ENCODE measurements at places on chromosomes 12 and 14.

DNA sequence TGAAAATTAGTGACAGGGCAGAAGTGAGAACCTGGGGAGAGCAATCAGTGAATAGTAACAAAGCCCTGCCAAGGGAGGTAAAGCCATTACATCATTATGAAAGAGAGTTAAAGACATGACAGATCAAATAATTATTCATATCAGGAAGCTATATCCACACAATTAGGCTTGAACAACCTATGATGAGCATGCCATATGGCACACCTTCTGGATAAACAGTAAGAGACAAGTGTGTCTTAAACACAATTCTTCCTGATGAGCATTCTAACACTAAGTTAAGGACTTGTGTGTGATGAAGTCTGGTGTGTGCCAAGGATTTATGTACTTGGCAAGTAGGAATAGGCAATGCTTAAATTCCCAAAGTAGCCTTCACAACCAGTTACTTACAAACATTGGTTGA, 76.1 kb downstream of the GALNT4 start:
- no peak for DNase-seq

GRCh38 chr14:66508846-66509621, 1.1 kb downstream of the GPHN start:
- peak; percentile 69 for DNase-seq

- no peak for DNase-seq
Observed at GRCh38 chr14:20375471-20375870, 32.0 kb downstream of the PARP2 start.

DNA sequence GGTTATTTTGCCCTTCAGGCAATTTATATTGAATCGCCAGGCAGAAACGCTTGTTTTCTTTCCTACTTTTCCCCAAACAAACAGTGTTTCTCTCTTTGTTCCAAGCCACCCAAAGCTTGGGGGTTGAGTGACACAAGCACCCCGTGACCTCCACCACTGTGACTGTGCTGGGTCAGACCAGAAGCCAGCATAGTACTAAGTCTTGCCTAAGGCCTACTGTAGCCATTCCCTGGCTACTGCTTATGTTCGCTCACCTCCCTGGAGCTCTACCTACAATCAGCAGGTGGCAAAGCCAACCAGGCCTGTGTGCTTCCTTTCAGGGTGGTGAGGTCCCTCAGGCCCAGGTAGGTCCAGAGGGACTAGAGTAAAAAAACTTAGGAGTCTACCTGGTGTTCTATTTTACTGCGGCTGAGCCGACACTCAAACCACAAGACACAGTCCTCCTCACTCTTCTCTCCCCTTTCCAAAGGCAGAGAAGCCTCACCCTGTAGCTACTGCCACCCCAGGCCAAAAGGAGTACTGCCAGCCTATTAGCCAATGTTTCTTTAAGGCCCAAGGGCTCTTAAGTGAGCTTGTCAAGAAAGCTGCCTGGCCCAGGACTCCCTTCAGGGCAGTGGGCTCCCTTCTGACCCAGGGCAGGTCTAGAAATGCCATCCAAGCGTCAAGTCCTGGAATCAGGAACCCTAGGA, 411.8 kb upstream of the MIS18BP1 start:
- no peak for DNase-seq

DNA sequence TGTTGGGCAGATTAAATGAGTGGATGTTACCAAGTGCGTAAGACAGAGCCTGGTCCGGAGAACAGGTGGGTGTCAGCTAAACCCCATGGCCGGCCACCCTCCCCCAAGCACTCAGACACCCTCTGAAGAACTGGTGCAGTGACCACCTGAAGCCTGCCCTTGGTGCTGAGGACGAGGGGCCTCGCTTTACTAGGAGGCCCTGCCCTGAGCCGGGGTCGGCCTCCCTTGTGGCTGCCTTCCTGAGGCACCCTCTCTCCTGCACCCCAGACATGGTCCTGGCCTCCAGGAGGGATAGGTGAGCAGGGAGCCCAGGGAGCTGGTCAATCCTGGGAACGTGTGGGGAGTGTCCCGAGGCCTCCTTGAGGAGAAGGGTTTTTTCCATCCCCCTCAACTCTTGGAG, 4.9 kb upstream of the KIF26A start:
- DNase-seq, result peak; percentile 7

DNA sequence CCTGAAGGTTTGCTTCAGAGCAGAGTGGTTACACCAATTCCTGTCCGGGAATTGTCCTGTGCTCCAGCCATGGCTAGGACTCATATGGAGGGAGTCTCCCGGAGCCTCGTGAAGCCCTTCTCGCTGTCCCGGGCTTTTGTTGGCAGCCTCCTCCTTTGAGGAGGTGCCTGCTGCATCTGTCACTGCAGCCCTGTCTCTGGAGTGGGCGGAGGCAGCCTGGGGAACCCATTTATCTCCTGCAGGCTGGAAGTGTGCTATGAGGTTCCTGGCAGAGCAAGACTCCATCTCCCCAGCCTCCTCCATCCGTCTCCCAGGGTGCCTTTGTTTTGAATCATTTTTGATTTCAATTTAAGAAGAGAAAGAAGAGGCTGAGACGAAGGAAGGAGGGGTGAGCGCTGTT, 355.3 kb downstream of the GLT1D1 start:
- no peak for DNase-seq

GRCh38 chr12:93520454-93520853, 52.0 kb upstream of the SOCS2 start:
- DNase-seq, result no peak

- DNase-seq, result no peak
Observed at GRCh38 chr12:111488271-111488670, 82.5 kb downstream of the SH2B3 start.

DNA sequence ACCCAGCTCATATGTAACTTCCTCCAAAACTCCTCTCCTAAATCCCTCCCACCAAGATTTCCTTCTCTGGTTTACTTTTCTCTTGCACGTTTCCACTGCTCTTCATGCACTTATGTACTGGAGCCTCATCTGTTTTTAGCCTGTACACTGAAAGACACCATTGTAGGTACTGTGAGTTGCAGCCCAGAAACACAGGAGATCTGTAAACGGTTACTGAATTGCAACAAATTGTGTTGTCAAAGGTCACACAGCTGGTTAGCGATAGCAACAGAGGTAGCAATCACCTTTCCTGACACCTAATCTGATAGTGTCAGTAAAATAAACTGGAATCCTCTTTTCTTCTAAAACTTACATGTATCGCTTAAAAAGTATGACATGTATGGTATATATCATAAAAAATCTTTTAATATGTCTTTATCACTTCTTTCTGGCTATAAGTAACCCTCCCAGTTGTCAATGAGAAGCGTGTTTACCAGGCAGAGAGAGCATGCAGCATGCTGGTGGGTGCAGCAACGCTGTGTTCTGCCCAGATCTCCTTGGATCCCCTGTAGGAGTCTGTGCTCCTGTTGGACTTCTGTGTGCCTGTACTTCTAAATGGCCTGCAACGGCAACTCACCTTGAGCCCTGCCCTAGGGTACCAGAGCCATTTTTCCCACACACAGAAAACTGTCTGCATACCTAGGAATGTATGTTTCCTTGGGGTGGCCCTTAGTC, 121.5 kb upstream of the CPM start:
- no peak for DNase-seq

GRCh38 chr14:77825895-77826519, 26.1 kb downstream of the ADCK1 start:
- DNase-seq, result no peak

GRCh38 chr12:9740106-9740750, 7.3 kb upstream of the CLECL1 start:
- no peak for DNase-seq

DNA sequence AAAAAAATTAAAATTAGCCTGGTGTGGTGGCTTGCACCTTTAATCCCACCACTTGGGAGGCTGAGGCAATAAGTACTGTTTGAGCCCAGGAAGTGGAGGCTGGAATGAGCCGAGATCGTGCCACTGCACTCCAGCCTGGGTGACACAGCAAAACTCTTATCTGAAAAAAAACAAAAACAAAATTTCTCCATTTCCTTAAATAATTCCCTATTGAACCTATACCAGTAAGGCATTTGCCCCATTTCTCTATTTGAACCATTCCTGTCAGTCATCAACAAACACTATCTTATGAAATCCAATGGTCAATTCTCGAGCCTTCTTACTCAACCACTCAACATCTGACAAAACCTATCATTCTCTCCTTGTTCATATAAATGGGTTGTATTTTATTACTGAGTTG, 14.7 kb downstream of the SLC2A14 start:
- no peak for DNase-seq

DNA sequence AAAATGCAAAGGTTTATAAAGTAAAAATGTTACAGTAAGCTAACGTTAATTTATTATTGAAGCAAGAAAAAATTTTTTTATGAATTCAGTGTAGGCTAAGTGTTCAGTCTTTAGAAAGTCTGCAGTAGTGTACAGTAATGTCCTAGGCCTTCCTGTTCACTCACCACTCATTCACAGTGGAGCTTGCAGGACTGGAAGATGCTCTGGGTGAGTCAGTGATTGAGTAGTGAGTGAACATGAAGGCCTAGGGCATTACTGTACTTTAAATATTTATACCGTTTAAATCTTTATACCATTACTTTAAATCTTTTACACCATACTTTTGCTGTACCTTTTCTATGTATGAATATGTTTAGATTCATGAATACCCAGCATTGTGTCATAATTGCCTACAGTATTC, 120.3 kb upstream of the SLC38A4 start:
- DNase-seq, result no peak

DNA sequence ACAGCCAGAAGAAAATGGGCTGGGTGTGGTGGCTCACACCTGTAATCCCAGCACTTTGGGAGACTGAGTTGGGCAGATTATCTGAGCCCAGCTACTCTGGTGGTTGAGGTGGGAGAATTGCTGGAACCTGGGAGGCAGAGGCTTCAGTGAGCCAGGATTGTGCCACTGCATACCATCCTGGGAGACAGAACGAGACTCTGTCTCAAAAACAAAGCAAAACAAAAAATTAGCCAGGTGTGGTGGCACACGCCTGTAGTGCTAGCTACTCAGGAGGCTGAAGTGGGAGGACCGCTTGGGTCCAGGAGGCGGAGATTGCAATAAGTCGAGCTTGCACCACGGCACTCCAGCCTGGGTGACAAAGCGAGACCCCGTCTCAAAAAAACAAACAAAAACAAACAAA, 3.8 kb upstream of the EMP1 start:
- DNase-seq, result no peak

DNA sequence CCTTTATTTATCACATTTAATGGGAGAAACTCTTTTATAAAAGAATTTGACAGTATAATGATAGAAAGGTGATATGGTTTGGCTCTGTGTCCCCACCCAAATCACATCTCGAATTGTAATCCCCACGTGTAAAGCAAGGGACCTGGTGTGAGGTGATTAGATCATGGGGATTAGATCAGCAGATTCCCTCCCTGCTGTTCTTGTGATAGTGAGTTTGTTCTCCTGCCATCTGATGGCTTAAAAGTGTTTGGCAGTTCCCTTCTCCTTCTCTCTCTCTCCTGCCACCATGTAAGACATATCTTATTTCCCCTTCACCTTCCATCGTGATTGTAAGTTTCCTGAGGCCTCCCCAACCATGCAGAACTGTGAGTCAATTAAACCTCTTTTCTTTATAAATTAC, 1110.3 kb downstream of the FLRT2 start:
- DNase-seq, result no peak

- no peak for DNase-seq
Observed at GRCh38 chr14:50340045-50340444, 27.9 kb downstream of the DMAC2L start.

DNA sequence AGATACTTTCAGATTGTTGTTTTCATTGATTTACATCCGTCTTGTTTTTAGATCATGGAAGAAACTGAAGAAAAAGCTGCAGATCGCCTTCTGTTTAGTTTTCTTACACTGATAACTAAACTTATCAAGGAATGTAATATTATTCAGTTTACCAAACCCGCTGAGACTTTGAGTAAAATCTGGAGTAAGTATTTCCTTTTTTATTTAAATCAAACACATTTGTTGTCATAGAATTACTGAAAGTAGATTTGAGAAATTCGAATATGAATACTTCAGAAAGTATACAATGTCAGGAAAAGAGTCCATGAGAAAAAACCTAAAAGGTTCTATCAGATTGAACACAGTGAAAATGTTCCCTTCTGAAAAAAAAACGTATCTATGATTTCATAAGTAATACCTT, 32.0 kb downstream of the ARL1 start:
- no peak for DNase-seq

GRCh38 chr14:29390081-29390832, 537.4 kb downstream of the PRKD1 start:
- no peak for DNase-seq

- no peak for DNase-seq
Observed at GRCh38 chr12:5581019-5581418, 149.1 kb downstream of the NTF3 start.

- peak; percentile 53 for DNase-seq
Observed at GRCh38 chr14:41606532-41607303, at the start of gene LRFN5. LRFN5 (plus strand) TSS chr14:41606876.

DNA sequence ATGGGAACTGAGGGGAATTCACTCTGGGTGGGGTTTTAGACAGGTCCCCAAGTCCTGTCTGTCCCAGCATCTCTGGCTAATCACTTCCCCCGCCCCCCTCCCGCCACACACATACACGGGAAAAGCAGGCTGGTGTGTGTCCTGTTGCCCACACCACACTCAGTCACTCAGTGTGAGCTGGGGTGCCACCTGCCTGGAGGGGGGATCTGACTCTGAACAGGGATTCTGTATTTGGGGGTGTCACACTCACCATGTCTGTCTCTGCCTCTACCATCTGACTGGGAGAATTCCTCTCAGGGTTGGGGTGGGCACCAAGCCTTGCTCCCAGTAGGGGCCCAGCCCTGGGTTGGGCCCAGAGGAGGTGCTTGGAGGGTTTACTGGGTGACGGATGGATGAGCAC, 31.1 kb downstream of the SH2B3 start:
- no peak for DNase-seq

DNA sequence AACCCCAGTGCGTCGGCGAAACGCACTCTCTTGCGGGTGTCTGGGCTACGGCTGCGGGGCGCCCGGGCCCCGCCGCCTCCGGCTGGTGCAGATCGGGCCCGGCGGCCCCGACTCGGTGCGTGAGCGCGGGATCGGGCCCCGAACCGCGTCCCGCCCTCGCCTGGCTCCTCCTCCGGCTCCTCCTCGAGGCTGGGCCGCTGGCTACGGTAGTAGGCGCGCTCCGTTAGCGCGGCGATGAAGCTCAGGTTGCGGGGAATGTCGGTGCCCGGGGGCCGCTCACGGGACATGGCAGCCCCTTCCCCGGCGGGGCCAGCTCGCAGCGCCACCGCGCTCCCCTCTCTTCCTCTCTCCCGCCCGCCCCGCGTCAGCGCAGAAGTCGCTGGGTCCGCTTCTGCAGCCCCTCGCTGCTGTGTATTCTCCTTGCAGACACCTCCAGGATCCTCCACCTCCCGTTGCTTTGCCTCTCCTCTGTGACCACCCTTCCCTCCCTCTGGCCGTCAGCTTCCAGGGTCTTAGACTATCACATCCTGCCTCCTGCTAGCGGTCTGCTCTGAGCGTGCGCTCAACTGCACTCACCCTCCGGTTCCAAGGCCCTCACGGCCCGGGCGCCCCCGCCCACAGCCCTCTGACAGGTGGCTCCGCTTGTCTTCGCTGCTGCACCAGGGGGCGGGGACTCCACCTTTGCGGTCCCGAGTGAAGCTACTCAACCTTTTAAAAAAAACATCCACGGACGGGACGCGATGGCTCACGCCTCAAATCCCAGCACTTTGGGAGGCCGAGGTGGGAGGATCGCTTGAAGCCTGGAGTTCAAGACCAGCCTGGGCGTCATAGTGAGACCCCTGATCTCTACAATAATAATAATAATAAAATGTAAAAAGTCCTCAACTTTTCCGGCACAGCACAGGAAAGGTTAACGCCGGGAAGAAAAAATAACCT, at the start of gene PPP1R3E:
PPP1R3E (minus strand) TSS at position 570 of the 936 bp plus-strand sequence; CDS start at position 287, 283 bp downstream.
- peak; percentile 68 for DNase-seq
